ENCODE measurements at places on chromosomes 13 and 19.

GRCh38 chr19:4985551-4985991 lies 16.7 kb downstream of the KDM4B start:
- no peak for ATAC-seq

DNA sequence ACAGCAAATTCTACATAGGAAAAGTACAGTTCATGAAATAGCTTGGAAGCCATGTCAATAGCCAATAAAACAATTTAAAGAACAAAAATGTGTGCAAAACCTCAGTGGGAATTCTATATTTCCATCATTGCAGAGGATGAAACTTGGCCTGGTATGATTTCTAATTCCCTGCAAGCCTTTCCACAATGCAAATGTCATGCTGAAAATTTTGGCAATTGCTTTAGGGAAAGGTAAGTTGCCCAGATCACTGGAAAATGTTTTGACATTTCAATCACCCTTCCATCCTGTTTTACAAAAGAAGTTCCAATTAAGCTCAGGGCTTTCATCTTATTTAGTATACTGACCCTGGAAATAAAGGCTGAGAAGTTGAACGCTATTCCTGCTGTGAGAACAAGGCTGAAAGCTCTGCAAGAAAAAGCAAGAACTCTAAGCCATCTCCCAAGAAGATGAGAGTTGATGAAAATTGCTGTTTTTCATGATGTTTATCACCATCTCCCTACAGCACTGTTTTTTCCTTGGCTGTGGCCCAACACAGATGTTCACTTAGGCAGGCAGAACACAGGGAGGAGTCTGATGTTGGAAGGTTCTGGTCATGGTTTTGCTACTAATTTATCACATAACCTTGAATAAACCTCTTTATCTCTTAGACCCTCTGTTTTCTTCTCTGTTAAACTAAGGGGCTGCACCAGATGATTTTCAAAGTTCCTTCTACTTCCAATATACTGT lies 263.7 kb downstream of the KCTD12 start:
- no peak for ATAC-seq

GRCh38 chr19:33535226-33535625 lies 13.6 kb upstream of the PEPD start:
- ATAC-seq, result no peak

GRCh38 chr19:15265850-15266248 lies 33.6 kb upstream of the EPHX3 start:
- ATAC-seq, result no peak

- no peak for ATAC-seq
Measured at GRCh38 chr19:31537136-31537535, 187.9 kb upstream of the TSHZ3 start.

DNA sequence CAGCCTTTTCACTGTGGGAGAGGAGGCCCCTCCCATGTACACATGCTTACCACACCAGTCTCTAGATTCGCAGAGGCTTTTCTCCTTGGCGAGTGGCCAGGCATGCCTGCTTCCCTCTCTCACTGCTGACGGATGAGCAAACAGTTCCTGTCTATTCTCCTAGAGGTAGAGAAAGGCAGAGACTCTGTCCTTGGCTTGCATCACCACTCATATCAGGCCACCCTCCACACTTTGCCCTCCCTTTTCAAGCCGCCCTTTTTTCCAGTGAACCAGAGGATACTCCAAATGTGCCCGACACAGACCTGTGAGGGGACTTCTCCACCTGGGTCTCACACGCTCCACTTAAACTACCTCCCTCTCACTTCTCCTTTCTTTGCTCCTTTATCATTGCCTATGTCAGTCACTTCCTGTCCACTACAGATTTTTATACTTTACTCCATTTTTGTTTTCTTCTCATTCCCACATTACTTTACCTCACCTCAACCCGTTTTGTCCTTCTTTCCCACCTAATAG lies 284.6 kb downstream of the DNAJC15 start:
- peak; percentile 89 for ATAC-seq

- ATAC-seq, result no peak
Measured at GRCh38 chr13:35736876-35737275, 260.4 kb upstream of the MAB21L1 start.

- no peak for ATAC-seq
Measured at GRCh38 chr13:79491715-79492114, 10.8 kb downstream of the NDFIP2 start.

- ATAC-seq, result no peak
Measured at GRCh38 chr19:8336660-8337059, 6.4 kb downstream of the KANK3 start.

GRCh38 chr13:52387721-52388120 lies 18.3 kb downstream of the THSD1 start:
- no peak for ATAC-seq

DNA sequence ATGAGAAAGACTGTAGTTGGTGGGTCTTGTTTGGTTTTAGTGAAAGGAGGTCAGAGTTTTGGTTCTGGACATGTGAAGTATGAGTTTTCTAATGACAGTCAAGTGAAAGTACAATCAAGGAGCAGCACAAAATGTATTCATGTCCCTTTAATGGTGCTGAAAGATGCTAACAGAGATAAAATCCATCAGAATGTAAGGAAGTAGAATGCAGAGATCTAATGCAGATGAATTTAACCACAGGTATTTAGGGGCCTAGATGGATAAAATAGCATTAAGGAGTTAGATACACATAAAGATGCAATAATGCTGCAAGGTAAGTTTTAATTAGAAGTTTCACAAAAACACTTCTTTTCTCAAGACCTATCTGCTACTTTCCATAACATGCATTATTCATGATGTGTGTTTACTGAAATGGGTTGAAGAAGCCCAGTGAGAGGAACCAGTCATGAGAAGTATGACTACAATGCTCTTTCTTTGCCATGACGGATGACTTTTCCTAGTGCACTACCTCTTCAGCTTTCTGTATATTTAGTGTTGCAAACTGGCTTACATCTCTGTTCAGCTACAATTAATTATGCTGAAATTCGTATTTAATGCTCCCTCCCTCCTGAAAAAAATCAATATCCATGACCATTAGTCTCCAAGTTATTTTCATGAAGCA lies 222.9 kb upstream of the HTR2A start:
- no peak for ATAC-seq
